ENCODE measurements at places on chromosomes 4 and X.
A peak's percentile ranks its signal among the peaks of the same experiment; 100 is the strongest.

GRCh38 chrX:37926700-37927099 is 79.3 kb upstream of the DYNLT3 start:
- DNase-seq: no peak

GRCh38 chr4:38775326-38775725 is 7.5 kb downstream of the TLR10 start:
- DNase-seq: no peak

DNA sequence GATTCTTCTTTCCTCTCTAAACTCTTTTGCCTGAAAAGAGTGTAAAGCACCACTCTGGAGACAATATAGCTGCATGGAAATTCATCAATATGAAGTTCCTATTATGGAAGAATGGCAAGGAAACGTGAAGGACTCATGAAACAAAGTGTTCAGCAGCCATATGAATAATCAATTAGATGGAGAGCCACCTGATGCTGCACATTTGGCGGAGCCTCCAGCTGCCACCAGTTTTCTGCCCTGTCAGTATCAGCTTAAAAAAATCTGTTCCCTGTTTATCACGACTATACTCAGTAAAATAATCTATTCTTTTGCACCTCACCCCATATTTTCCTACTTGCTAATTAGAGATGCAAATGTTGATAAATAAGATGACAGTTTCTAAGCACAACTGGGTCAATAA is 276.0 kb downstream of the UNC5C start:
- DNase-seq: no peak

DNA sequence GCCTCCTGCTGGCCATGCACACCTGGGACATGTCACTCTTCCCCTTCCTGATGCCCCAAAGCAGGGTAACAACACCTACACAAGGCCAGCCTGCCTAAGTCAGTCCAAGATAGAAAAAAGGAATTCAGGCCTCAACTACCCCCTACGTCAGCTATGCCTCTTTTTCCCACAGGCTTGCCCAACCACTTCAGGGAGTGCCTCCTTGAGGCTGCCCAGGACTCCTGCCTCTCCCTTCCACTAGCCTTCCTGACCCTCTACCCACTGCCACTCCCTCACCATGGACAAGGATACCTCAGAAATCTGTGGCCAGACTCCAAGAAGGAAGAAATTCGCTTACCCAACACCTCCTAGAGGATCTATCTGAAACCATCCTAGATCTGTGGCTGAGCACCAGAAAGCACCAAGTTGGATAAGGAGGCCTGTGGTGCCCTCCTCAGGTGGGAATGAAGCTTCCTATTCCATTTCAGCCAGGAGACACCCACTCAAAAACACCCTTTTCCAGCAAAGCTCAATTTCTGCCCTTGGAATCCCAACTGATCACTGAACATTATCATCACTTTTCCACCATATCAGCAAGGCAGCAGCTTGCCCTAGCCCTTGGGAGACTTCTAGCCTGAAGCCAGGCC is 1.8 kb downstream of the KDM5C start:
- no peak for DNase-seq

GRCh38 chrX:136866337-136867095 is 14.0 kb downstream of the RBMX start:
- DNase-seq: no peak

DNA sequence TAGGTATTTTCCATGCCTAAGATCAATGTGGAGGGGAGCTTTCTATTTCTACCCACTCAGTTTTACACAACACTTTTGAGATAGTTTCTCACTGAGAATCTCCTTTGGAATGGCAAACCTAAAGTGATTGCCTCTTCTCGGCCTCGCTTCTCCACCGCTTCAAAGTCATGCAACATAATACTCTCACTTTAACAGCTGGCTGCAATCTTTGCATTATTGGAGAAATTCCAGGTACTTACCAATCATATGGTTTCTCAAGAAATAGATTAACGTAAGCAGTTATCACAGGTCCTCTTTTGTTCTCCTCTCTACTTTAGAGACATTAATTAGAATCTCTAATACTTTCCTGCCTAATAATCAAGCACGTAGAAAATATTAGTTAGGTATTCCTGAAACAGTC is 3.7 kb upstream of the IL13RA2 start:
- no peak for DNase-seq

- DNase-seq: no peak
These were observed 330.2 kb downstream of the PTTG2 start for GRCh38 chr4:38290366-38290765.

- DNase-seq: no peak
These were observed 12.1 kb upstream of the CLCN5 start for GRCh38 chrX:49910344-49910743.

DNA sequence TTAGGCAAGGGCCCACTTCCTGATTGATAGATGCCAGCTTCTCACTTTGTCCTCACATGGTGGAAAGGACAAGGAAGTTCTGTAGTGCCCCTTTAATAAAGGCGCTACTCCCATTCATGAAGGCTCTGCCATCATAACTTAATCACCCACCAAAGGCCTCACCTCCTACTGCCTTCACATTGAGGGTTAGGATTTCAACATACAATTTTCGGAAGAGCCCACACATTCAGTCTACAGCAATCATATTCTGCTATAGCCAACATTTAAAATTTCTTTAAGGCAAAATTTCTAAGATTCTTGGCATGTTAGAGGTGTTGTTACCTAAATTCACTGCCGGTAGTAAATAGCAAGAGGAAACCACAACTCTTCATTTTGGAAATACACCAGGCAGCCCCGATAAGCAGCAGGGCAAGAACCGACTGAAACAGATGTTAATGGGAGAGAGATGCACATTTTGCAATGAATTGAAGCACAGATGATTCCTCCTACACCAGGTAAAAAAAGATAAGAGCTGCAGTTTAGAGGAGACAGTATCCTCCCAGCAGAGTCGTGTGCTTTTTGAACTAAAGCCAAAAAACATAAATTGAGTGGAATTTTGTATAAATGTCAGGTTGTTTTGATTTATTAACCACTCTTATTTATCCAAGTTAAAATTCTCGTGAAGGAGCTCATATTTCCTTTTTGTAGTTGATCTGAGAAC is 594.9 kb downstream of the KCTD8 start:
- no peak for DNase-seq

DNA sequence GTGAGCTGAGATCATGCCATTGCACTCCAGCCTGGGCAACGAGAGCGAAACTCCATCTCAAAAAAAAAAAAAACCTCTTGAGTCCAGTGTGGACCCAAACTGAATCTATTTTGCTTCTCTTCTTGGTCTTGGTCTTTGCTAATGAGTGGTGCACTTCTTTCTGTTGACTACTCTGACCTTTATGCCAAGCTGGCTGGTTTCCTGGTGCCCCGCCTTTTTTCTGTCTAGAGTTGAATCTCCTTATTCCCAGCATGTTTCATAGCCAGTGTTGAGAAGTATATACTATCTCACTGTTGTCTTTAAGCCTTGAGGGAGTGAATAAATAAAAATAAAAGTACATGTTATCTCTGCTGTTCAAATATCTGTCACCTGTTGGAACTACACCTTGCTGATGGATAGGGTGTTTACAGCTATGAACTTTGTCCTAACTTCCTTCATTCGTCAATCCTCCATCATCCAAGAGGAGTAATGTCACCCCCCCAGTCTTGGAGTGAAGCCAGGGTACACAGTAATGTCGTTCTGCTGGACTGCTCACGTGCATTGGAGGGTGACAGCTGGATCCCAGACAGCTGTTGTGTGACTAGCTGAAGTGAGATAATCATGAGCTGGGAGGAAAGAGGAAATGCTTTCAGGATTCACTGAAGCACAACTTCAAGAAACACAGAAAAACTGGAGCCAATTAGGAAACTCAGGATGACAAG is 99.3 kb upstream of the PRKG2 start:
- peak; percentile 63 for DNase-seq

DNA sequence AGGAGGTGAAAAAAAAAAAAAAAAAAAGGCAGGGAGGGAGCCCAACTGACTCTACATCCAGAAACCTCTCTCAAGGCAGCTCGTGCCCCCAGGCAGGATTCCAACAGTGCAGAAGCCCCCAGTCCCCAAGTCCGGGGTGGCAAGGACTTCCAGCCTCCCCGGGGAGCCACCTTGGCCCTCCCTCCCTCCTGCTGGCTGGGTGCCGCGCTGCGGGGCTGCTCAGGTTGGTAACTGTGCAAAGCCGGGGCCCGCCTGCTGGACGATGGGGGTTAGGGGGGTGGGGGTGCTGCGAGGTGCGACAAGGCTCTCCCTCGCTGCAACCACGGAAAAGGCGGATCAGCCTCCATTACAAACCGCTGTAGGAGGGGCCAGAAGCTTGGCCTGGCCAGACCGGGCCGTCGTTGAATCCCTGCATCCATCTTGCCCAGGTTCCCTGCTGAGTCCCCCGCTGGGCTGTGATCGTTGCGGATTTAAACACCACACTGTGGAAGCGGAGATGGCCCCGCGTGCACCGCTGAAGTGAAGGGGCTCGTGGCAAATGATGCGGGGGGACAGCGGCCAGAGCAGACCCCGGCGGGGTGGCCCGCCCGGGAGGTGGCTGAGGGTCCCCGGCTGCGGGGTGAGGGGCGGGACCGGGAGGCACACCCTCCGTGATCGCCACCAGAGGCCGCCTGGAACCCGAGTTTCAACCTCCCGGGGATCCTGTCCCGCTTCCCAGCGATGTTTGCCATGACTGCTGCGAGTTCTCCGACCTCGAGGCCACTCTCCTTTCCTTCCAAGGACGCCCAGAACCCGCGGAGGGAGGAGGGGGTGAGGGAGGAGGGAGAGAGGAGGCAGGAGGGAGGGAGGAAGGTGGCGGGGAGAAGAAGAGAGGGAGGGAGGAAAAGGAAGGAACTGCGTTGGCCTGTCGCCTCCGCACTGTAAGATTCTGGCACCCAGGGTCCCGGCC is 58.0 kb upstream of the DDX3X start:
- DNase-seq: peak; percentile 78

DNA sequence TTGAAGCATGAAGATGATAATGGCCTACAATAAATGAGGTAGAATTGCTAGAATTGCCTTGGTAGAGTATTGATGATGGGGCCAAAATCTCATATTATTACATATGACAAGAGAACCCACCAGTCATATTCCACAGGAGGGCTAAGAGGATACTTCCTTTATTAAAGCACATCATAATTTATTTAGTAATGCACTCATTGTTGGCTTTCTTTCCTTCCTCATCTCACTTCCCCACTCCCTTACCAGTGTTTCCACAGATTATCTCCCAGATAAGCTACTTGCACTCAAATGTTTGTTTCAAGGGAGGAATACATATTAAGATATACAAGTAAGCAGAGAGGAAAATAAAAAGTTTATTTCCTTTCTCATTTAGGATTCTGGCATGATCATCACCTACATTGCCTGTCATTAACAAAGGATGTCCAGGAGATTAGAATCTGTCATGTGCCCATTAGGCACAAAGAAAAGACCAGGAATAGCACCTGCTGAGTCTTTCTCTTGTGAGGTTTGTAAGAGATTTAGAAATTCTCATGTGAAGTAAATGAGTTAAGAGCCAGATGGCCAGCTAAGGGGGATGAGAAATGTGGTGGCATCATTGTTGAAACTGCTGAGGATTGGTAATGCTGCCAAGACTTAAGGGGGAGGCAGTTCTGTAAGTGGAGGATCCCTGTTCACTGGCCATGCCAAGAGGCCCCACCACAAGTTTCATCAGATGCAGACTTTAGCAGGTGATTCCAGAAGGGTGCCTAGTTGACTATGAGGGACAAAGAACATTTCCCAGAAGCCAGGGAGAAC is 52.4 kb upstream of the PRDM8 start:
- DNase-seq: no peak

DNA sequence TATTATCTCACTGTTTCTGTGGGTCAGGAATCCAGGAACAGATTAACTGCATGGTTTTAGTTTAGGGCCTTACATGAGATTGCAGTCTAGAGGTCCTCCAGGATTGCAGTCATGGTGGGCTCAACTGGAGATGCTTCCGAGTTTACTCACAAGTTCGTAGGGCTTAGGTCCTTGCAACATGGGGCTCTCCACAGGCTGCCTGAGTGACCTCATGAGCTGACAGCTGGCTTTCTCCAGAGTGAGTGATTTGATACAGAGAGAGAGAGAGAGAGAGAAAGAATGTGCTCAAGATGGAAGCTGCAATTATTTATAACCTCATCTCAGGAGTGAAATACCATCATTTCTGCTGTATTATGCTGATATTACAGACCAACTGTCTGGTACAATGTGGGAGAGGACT is 168.9 kb downstream of the GPAT3 start:
- no peak for DNase-seq

GRCh38 chrX:100743009-100743607 is 11.2 kb upstream of the SYTL4 start:
- DNase-seq: no peak

GRCh38 chr4:83536362-83537272 is 709 bp downstream of the GPAT3 start:
- no peak for DNase-seq

DNA sequence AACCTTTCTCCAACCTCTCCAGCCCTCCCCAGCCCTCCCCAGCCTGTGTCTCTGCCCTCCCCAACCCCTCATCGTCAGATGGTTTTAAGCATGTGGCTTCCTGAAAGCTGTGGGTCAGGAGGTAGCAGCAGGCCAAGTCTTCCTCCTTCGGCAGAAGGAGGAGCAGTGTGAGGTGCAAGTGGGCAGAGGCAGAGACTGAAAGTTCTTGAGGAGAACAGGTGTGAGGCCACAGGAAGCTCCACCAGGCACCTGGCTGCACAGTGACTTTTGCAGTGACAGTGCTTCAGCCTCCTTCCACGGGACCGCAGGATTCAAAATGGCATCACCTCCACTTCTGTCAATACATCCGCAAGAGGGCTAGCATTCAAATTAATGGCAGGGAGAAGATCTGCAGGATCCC is 203.9 kb upstream of the LEF1 start:
- DNase-seq: no peak

- DNase-seq: no peak
These were observed 29.2 kb downstream of the NSG1 start for GRCh38 chr4:4415806-4416805.

DNA sequence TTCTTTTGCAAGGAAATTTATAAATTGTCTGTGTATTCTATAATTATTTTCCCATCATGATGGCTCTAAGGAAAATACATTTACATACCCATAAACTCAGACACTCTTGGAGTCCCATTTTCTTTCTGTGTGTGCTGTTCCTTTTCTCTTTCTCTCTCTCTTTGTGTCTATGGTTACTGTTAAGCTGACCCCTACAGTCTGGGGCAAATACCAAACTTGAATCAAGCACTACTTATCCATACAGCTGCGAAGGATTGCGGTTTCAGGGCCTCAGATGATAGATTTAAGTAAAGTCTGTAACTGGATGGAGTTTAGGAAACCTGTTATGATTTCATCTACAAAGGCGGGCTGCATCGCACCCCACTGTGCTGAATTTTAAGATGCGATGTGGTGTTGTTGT is 150.2 kb downstream of the SHROOM3 start:
- no peak for DNase-seq

GRCh38 chr4:103634236-103634635 is 85.5 kb downstream of the TACR3 start:
- DNase-seq: no peak

- DNase-seq: no peak
These were observed 5.8 kb upstream of the UXT start for GRCh38 chrX:47664737-47665136.

DNA sequence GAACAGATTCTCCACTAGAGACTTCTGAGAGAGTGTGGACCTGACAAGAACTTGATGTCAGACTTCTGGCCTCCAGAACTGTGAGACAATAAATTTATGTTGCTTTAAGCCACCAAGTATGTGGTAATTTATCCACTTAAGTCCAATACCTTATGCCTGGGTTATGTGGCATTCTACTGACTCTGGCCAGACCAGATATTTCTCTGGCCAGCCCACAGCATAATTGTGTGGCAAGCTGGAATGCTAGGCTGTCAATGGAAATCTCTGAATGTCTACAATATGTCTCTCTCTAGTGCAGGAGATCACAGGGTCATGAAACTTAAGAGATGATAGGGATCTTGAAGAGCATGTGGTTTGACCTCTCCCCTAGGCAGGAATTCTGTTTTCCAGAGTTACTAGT is 251.0 kb downstream of the ZNF674 start:
- DNase-seq: no peak
